ENCODE measurements at places on chromosomes 2 and 18. TPM values are rescaled to one million over a fixed set of nuclear protein-coding genes. Genes with fewer than 3 reads are reported as not detected.

GRCh38 chr2:136376798-136377211 is 258.9 kb upstream of the CXCR4 start:
- no peaks in the 10 kb centered on the region for H3K27me3 ChIP-seq
- H3K4me3 ChIP-seq = no peak overlapping the region
- no peaks in the 10 kb centered on the region for H3K36me3 ChIP-seq
- DNase-seq = no peak

- H3K36me3 ChIP-seq = no peaks in the 10 kb centered on the region
- no peaks in the 10 kb centered on the region for H3K4me1 ChIP-seq
- H3K4me3 ChIP-seq = no peak overlapping the region
- DNase-seq = no peak
- no peak overlapping the region for H3K27ac ChIP-seq
Observed at GRCh38 chr2:75523313-75524275, 37.1 kb downstream of the EVA1A start.

DNA sequence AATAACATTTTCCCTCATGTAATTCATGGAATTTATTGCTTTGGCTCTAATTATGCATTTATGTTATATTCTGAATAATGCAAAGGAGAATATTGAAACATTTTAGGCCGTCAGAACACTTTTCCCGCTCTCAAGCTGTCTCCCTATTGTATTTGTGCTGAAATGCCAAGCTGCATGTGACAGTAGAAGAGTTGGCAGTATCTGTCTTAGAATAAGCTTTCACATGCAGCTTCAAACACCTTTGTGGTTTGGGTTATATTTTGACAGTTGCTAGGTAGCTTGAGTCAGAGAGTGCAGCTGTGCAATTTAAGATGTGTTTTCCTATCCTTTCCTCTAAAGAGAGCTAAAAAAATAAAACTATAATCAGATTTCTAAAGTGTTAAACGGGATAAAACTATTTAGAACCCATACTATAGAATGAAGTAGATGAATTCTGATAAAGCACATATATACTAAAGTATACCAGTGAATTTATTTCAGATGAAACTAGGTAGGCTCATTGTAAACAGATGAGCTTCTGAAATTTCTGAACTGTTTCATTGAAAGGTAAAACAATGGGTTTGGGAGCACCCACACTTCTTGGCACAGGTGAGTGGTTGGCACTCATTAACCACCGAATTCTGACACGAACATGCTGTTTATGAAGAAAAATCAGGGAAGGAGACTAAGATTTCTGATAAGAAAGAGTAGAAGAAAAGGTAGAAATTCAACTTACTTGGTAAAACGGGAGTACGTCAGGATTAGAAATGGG is 43.4 kb downstream of the PLCL1 start:
- no peaks in the 10 kb centered on the region for H3K27me3 ChIP-seq
- H3K4me3 ChIP-seq = no peak overlapping the region
- H3K4me1 ChIP-seq = peaks cover 73% of the 10 kb centered on the region
- H3K36me3 ChIP-seq = no peaks in the 10 kb centered on the region
- no peak for DNase-seq

GRCh38 chr2:222268311-222268990 is 30.3 kb downstream of the PAX3 start:
- peaks cover 93% of the 10 kb centered on the region for H3K27me3 ChIP-seq
- no peak overlapping the region for H3K4me3 ChIP-seq
- no peaks in the 10 kb centered on the region for H3K4me1 ChIP-seq
- no peak for DNase-seq
- no peak overlapping the region for H3K27ac ChIP-seq
- no peaks in the 10 kb centered on the region for H3K36me3 ChIP-seq

DNA sequence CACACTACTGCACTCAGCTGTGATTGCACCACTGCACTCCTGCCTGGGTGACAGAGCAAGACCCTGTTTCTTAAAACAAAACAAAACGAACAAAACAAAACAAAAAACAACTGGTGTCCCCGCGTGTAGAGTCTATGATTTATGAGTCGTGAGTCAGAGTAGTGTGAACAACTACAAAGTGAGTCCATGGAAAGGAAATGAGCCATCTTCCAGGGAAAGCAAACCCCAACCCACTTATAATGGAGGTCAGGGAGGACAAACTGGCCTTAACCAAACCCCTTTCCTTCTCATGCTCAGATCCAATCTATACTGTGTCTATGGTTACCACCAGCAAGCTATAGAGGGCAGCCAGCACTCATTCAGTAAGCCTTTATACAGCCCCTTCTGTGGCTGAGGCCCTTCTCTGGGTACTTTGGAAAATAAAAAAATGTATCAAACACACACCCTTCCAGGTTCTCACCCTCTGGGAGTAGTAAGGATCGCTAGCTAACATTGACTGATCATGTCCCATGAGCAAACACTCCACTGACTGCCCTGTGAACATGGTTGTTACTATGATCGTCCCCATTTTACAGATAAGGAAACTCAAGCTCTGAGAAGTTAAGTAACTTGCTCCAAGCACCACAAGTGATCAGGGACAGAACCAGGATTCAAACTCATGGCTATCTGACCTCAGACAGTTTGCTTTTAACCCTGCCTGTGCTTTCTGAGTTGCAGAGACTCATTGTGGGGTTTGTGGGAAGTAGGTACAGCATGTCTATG is 24.7 kb upstream of the COLEC12 start:
- H3K27me3 ChIP-seq = peaks cover 25% of the 10 kb centered on the region
- H3K27ac ChIP-seq = no peak overlapping the region
- DNase-seq = no peak

- no peak overlapping the region for H3K4me3 ChIP-seq
- no peak for DNase-seq
- no peaks in the 10 kb centered on the region for H3K4me1 ChIP-seq
- H3K27me3 ChIP-seq = no peaks in the 10 kb centered on the region
Observed at GRCh38 chr2:154368153-154368552, 330.3 kb upstream of the KCNJ3 start.

ALPI gene
- total RNA-seq = not detected

DNA sequence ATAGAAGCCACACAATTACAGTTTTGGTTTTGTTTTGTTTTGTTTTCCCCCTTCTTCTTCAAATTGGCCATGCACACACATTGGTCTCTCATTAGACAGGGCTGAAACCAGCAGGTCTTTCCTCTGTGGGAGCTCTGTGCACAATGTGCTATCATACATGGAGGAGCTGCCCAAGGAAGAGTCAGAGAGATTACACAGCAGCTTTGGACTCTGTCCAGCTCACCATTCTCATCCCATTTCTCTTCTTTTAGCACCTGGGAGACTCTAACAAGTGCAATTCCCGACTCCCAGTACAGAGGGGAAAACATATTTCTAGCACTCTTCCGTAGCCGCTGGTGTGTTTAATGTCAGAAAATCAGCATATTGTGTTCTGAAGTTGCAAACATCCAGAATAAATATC is 29.4 kb downstream of the POU3F3 start:
- H3K4me1 ChIP-seq = no peaks in the 10 kb centered on the region
- peaks cover 98% of the 10 kb centered on the region for H3K27me3 ChIP-seq
- DNase-seq = no peak
- H3K4me3 ChIP-seq = no peak overlapping the region
- no peaks in the 10 kb centered on the region for H3K36me3 ChIP-seq
